ENCODE measurements at places on chromosomes 4 and X.

DNA sequence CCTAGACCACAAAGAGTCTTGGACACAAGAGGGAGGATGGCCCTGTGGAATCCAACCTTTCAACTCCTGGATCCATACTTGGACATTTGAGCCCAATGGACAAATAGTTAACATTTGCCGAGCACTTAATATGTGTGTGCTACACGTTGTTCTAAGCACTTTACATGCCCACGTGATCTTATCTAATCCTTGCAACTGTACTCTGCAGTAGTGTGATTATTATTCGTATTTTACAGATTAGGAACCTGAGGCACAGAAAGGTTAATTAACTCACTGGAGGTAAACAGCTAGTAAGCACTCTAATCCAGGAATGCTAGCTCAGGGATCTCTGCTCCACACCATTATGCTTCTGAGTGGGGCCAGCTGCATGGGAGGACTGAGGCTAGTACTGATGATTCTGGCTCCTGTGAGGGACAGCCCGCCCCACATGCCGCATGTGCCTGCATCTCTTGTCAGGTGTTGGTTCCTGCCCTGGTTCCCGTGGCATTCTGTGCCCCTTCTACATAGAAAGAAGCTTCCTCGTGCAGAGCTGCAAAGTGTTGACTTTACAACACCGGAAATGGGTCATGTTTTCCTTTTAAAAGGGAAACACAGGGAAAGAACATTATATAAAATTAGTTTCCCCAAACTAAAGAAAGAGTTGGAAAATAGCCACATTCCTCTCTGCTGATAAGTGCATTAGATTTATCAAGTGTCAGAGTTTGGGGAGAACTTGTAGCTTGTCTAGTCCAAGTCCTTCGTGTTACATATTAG, 34.8 kb downstream of the PLAC1 start:
- DNase-seq, result no peak

DNA sequence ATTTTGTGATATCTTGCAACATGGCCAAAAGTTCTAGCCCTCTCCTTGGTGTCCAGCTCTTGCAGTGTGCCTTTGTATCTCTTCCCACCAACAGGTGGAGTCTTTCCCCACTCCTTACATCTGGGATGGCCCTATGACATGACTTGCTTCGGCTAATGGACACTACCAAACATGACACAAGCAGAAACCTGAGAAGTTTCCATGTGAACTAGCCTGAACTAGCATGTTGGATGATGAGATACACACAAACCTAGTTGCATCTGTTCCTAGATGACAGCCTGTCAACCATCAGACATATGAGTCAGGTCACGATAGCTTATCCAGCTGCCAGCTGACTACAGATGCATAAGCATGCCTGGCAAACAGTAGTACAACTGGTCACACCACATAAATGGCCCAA, 207.5 kb upstream of the FTHL17 start:
- peak; percentile 25 for DNase-seq

GRCh38 chr4:2814627-2815270, 21.9 kb downstream of the SH3BP2 start:
- no peak for DNase-seq

GRCh38 chr4:55733932-55734331, 85.7 kb upstream of the EXOC1L start:
- peak; percentile 97 for DNase-seq

GRCh38 chr4:53684136-53685130, 93.1 kb upstream of the LNX1 start:
- DNase-seq, result no peak

DNA sequence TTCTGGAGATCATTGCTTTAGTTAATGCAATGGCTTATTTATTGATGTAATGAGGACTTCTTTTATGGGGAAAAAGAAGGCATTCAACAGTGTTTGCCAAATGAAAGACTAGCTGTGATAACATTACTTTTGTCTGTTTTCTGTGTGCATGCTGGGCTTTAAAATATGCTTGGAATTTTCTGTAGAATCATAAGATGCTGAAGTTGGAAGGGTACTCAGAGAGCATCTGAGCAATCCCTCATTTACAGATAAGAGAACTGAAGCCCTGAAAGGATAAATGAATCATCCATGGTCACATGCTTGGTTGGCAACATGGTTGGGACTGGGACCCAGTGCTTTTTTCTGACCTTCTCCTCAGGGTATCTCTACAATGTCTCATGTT, 31.4 kb upstream of the PITX2 start:
- no peak for DNase-seq

DNA sequence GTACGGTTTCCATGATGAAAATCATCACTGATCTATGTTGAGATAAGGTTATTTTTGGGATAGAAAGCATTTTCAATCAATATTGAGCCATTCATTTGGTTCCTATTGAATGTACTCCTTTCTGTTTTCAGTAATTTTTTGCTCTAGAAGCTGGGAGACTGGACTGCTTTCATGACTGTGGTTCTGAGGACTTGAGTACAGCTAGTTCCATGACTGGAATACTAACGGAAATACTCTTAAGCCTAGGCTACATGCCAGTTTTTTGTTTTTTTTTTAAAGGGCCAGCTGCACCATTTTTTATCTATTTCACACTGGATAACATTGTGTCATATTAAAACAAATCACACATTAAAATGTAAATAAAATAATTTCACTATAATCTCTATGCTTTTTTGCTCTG, 16.7 kb downstream of the PRR32 start:
- no peak for DNase-seq

DNA sequence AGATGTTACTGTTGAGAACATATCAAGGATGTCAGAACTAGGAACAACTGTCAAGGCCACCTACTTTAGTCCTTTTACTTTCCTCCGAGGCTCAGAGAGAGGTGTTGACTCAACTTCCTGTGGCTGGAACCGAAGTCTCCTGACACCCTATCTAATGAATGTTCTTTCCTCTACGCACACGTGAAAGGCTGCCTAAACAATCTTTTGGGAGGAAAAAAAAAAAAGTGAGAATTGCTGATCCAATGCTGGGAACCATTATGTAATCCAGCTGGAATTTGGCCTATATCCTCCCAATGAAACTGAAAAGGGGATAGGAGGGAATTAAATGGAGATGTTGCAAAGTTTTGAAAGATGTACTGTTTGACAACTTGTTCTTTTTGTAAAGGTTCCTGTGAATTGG, 8.3 kb upstream of the MAP7D3 start:
- DNase-seq, result no peak

GRCh38 chr4:95675623-95676022, 126.8 kb upstream of the UNC5C start:
- DNase-seq, result no peak

DNA sequence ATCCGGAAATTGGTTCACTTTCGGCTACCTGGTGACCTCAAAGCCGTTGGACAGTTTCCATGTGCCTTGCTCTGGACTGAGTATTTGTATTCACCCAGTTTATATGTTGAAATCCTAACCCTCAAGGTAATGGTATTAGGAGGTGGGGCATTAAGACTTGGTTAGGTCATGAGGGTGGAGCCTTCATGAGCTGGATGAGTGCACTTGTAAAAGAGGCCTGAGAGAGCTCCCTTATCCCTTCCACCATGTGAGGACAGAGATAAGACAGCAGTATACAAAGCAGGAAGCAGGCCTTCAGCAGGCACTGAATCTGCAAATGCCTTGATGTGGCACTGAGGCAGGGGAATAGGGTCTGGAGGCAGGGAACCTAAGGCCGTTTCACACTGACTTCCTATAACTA, 5.3 kb upstream of the OPHN1 start:
- no peak for DNase-seq

DNA sequence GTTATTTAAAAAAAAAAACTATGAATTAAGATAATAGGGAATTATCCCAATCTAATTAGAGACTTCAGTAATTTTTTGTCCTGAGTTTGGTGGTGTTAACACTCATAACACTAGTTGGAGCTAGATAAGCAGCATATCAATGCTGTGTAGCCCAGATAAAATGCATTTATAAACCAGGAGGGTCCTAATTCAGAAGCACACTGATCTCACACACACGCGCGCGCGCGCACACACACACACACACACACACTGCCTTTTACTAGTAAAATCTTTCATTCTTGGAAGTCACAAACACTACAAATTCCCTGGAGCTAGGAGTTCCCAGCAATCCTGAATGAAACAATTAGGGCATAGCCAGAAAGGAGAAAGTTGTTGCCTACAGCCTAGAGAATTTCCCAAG, 3.2 kb downstream of the UNC5C start:
- DNase-seq, result no peak

DNA sequence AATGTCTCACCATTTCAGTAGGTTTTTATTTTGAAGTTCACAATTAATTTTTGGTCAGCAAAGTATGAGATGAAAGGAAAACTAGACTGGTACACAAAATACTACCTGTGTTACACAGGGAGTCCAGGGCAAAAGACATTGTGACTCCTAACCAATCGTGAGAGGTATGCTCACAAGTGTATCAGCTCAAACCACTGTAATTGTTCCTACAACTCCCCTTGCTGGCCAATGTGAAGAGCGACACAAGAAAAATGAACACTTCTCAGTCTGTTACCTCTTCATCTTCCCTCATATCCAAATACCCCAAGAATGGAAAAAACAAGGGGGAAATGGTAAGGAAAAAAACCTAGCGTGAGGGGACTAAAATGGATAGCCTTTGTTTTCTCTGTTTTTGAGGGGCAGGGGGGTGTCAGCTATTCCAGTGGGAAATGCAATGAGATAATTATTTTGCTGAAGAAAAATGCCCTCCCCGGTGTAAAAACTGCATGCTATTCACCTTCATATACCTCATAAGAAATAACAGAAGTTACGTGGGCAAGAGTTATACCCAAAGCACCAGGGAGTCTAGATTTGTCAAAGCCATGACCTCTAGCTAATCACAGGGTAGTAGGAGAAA, 30.6 kb upstream of the NSUN7 start:
- peak; percentile 85 for DNase-seq

GRCh38 chrX:50081282-50081889, 119.4 kb downstream of the AKAP4 start:
- DNase-seq, result peak; percentile 36

GRCh38 chr4:25085671-25086070, 54.9 kb upstream of the LGI2 start:
- no peak for DNase-seq

- DNase-seq, result no peak
Measured at GRCh38 chr4:127623797-127624083, 9.0 kb upstream of the INTU start.

DNA sequence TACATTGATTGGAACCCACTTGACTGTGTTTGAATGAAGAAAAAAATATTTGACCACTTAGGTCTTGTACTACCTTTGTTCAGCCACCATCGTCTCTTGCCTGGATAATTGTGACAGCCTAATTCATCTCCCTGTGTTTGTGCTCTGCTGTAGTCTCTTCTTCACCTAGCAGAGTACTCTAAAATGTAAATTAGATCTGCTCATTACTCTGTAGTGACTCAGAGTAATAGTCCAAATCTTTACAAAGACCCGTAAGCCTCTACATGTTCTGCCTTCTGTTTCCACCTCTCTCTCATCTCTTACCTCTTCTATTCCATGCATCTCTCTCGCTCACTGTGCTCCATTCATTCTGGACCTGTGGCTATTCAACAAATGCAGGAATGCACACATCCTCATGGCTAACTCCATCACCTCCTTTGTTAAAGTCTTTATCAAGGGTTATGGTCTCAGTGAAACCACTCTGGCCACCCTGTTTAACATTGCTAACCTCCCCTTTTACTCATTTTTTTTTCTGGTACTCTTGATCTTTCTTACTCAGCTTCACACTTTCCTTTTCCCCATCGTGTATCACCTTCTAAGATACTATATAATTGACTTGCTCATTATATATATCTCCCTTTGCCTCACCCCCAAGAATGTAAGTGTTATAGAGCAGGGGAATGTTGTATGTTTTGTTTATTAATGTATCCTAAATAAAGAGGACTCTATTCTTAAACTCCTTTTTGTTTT, 98.4 kb downstream of the STIM2 start:
- DNase-seq, result no peak

GRCh38 chrX:43592597-43592996, 63.5 kb upstream of the MAOA start:
- DNase-seq, result no peak

DNA sequence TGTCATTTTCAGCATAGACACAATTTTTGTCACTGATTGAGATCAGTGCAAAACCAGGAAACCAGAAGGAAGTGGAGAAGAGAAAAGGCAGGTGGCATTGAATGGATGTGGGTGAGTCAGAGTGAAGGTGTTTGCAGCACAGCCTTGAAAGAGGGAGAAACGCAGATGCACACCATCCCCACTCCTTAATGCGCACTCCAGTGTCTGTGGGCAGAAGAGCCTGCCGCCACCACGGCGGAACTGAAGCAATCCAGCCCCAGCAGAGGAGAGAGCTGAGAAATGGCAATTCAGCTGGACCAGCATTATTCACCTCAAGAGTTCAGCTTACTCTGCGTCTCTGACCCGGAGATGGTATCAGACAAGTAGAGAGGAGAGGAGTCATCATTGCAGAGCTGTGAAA, 393.1 kb upstream of the FRG1 start:
- no peak for DNase-seq

DNA sequence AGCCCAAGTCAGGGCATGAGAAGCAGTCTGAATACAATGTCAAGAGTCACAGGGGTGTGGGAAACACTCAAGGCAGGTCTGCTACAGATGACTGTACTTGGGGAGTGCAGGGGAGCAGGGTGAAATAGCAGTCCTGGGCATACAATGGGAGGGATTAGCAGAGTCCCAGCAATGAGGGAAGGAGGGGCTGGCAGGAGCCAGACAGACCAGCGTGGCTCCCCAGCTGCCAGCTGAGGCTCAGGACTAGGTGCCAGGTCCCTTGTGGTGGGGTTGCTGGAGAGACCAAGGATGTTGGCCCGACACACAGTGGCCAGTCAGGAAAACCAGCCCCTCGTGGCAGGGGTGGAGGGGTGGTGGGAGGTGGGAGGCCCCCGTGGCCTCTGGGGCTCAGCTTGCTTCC, 86.6 kb downstream of the RTL5 start:
- no peak for DNase-seq

- DNase-seq, result no peak
Measured at GRCh38 chr4:93319041-93319440, 509.5 kb upstream of the ATOH1 start.

DNA sequence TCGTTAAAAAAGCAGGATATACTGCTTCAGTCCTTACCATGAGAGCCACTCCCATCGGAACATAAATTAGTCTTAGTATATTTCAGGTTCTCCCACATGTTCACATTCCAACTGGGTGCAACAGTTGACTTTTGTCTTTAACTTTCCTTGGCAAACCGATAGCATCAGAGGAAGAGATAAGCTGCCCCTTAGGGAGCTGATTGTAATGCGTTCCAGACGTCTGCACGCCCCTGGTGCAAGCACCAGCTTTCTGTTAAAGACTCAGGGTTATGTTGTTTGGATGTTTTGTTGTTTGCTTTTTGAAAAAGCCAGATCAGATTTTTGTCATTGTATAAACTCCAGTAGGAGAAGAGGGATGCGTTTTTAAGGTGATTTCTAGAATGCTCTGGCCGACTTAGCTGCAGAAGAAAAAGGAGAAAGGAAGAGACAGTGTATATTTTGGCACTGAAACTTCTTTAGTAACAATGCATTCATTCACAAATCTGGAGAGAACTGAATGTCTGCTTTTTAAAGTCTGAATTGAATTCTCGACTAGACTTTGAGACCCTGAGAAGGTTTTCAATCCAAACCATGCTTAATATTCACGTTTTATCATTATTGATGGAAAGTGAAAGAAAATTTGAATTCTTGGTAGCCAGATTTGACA, 160.9 kb downstream of the CBR4 start:
- DNase-seq, result no peak

GRCh38 chrX:18931972-18932371, 51.9 kb downstream of the PHKA2 start:
- DNase-seq, result peak; percentile 51

Measured in HT-29 (cell line).